ENCODE measurements at places on chromosomes 11 and 22.

DNA sequence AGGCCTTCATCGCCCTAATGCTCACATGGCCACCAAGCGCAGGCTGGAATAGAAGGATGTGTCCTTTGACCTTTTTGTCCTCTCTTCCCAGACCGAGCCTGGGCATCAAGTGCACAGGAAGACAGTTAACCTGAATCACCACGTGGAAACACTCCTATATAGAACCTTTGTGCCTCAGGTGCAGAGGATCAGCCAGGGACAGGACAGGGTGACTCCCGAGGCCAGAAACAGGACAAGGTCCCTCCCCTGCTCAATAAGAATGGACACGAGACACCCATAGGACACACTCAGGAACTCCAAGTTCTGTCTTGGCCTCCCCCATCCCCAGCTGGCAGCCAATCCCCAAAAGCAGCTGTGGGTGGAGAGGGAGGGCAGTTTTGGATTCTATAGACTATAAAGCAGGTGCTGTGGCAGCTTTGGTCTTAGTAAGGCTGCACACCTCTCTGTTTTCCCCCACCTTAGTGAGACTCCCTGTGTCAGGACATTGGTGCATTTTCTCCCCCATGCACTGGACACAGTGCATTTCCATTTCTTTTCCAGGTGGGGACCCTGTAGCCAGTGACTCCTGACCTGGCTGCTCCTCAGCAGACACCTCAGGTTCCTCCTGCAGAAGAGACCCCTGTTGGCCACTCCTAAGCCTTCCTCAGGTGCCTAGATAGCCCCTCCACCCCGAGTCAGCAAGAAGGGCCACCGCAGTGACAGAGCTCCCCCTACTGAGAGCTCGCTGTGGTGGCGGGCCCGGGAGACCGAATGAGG, 43.6 kb upstream of the POU2AF1 start:
- DNase-seq = peak; percentile 30

DNA sequence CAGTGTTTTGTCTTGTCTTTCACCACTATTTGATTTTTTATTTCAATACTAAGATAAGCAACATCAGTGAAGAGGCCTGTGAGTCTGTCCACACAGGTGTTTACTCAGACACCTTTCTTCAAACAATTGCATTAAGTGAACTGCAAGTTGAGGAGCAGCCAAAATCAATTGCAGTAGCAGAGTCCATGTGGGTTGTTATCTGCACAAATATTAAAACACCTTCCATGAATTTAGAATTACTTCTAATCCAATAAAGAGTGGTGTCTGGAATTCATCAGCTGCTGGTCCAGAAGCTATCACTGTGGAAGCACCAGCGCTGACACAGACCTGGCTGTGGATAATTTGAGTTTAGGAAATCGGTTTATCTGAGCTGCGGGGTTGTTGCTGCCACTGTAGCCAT, 83.5 kb upstream of the FAT3 start:
- DNase-seq = no peak

DNA sequence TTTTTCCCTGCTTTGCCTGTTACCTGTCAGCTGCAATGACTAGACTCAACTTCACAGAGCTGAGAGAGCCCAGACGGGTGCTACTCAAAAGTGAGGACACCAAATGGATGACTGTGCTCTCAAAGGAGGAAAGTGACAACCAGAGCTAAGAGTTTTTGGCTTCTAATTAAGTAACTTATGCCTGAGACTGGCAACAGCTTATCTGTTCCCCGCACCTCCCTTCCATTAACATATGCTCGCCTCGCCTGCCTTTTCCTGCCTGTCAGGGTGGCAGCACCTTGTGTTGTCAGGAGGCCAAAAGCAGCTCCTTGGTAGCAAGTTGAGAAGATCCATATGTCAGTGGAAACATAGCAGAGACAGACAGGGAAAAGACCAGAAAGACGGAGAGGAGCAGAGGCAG, 573.9 kb upstream of the KIRREL3 start:
- no peak for DNase-seq

- no peak for DNase-seq
Observed at GRCh38 chr11:92489826-92490399, 265.3 kb downstream of the FAT3 start.

DNA sequence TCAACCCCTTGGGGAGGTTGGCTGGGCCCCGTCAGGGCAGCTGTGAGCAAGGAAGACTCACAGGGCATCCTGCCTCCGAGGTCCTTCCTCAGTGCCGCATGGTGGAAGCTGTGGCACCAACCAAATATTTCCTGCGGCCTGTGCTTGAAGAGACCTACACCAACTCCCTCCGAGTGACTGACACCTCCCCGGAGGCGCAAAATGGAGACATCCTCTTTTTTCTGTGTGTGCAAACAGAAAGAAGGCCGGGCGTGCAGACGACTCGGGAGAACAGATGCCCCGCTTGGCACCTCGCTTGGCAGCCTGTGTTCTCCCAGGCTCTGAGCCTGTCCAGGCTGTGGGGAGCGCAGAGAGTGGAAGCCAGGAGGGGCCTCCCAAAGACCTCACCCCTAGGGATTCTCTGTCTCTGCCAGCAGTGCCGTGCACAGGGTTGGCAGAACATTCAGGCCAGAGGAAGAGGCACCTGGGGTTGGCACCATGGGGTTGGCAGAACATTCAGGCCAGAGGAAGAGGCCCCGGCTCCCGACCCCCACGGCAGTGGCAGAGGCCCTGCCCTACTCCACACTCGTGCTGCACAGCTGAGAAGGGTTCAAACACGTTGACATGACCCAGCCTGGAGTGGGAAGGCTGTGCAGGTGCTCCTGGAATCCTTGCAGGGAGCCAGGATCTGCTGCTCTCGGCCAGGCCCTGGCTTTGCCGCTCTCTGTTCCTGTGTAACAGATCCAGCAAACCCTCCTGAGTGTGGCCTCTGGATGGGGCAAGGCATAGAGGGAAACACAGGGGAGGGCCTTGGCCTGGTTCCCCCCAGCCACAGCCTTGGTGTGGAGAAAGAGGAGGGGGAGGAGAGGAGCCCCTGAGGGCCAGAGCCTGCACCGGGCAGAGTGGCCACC, 805.5 kb downstream of the BRD1 start:
- no peak for DNase-seq

GRCh38 chr11:129348813-129349212, 26.8 kb upstream of the BARX2 start:
- no peak for DNase-seq

DNA sequence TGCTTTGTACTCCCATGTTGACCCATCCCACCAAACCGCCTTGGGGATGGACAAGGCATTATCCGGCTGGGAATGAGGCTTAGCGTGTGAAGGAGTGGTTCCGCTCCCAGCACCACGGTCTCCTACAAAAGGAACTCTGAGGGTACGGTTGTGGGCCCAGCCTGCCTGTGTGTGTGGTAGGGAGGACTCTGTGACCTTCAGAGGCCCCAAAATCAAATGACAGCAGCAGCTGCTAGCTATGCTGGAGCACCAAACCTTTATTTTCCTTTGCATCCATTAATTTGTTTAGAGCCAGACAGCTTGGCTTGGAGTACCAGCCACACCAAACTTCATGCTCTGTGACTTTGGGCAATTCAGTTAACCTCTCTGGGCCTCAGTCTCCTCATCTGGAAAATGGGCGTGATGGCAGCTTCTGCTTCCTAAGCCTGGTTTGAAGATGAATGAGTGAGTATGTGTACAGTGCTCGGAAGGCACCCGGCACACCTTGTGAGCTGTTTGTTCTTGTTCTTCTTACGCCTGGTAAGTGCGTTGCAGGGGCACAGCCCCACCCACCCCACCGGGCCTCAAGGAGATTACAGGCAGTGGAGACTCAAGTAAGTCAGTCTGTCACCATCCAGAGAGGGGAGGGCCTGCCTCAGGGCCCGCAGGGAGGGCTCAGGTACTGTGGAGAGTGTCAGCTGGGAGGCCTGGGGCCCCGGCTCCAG, 25.3 kb downstream of the MB start:
- DNase-seq = no peak

GRCh38 chr11:125559888-125560287, 9.4 kb upstream of the EI24 start:
- no peak for DNase-seq

- no peak for DNase-seq
Observed at GRCh38 chr22:49011769-49012648, 815.7 kb downstream of the BRD1 start.

GRCh38 chr11:128405714-128406662, 181.4 kb downstream of the ETS1 start:
- DNase-seq = no peak

- no peak for DNase-seq
Observed at GRCh38 chr11:122976061-122976733, 5.4 kb downstream of the BSX start.

GRCh38 chr11:116257092-116257491, 515.7 kb downstream of the BUD13 start:
- no peak for DNase-seq

DNA sequence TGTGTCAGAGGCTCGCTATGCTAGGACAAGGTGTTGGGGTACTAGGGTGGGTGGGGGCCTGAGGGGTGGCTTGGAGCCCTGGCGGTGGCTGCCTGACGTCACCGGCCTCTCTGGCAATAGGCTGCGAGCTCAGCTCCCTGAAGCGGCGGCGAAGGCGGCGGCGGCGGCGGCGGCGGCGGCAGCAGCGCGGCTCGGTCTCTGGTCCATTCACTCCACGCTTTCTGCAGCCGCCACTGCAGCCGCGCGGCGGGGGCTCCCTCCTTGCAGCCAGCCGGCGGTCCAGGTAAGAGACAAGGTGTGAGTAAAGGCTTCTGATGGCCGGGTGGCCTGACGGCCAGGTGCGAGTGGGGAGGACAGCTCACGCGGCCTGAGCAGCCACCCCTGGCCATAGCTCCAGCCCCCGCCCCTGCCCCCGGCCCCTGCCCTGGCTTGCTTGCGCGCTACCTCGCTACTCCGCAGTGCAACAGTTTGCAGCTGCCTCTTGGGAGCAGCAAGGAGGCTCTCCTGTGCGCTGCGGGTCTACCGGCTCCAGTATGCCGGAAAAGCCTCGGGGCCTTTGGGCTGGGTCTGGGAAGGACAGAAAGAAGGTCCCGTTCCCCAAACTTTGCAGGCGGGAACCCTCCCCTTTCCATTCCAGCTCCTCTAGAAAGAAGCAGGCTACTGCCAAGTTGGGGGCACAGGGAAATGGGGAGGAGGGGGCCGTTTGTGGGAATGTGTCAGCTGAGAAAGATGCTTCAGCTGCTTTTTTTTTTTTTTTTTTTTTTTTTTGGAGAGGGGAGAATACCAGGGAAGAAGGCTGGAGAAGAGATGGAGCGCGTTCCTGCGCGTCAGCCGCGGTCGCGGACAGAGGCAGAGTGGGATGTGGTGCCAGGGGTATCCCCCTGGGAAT, at the start of gene C11orf87:
TSS of gene C11orf87 (plus strand) at position 210 of the 889 bp plus-strand sequence. CDS start 1,444 bp downstream, outside the sequence.
- DNase-seq = no peak

- no peak for DNase-seq
Observed at GRCh38 chr11:70265341-70265740, 5.1 kb upstream of the PPFIA1 start.

- DNase-seq = no peak
Observed at GRCh38 chr11:35183326-35183925, 44.5 kb downstream of the CD44 start.

- DNase-seq = no peak
Observed at GRCh38 chr11:122100756-122101080, 15.3 kb downstream of the BLID start.

DNA sequence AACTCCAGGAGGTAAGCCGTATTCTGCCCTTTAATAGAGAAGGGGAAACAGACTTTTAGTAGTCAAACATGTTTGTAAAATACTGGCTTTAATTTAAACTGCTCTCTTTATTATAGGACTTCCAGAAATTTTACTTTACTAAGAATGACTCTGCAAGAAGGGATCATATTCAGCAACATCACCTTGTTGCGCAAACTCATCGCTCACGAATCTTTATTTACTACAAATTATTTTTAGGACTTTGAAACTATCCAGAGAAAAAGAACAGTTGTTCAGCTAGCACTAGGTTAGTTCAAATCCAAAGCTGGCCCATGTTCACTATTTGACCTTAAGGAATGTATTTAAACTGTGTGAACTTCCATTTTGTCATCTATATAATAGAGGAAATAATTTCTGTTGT, 498.3 kb upstream of the TENM4 start:
- DNase-seq = no peak

- DNase-seq = no peak
Observed at GRCh38 chr11:64624883-64625481, 34.0 kb downstream of the SLC22A12 start.

DNA sequence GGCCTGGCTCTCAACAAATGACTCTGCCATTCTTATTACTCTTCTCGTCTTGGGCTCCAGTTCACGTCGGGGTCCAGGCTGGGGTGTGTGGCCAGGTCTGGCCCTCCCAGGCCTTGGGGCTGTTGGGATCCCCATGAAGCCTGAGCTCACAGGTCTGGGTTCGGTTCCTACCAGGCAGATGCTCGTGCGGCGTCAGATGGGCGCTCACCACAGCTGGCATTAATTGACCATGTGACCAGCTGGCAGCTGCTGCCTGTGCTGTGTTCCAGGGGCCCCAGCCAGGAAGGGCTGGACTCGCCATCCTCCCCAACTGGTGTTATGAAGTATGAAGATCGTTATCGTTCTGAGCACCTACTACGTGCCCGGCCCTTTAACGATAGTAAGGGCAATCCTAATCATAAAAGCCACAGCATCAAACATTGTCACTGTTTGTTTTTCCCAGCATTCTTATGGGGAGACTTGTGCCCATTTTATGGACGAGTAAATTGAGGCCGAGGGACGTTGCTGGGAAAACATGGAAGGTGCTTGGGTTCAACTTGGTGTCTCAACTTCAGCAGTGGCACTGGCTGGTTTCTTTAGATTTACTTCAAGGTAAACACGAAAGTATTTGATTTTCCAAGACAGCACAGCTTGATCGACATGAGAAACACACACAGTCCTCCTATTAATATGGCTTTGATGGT, 26.8 kb upstream of the CACNG2 start:
- DNase-seq = no peak

DNA sequence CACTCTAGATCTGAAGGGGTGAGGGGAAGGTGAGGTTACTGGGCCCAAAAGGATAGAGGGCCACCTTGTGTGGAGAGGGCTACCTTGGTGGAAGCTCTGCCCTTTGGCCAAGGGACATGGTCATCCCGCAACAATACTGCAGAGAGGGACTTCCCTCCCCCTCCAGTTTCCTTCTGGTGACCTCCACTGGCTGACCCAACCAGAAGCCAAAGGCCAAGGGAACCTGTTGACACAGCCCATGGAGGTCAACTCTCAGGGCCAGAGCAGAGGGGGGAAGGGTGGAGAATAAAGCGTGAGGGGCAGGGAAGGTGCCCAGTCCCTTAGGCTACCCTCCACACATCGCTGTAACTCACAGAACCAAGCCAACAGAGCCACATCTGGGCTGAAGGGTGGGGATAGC, 15.0 kb upstream of the RHOD start:
- no peak for DNase-seq

DNA sequence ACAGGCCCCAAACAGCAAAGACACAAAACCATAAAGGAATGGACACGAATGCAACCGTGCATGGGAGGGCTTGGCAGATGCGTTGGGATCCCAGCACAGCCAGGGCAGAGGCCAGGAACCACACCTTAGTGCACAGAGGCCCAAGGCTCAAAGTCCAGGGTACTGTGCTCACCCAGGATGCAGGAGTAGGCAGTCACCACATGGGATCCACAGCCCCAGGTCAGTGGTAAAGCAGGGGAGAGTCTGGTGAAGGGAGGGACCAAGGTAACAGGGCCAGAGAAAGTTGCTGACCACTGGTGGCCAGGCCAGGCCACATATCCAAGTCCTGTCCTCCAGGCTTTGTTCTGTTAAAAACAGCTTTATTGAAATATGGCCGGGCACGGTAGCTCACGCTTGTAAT, 6.5 kb upstream of the CERK start:
- DNase-seq = no peak
